ENCODE measurements at places on chromosomes 5 and 9.

DNA sequence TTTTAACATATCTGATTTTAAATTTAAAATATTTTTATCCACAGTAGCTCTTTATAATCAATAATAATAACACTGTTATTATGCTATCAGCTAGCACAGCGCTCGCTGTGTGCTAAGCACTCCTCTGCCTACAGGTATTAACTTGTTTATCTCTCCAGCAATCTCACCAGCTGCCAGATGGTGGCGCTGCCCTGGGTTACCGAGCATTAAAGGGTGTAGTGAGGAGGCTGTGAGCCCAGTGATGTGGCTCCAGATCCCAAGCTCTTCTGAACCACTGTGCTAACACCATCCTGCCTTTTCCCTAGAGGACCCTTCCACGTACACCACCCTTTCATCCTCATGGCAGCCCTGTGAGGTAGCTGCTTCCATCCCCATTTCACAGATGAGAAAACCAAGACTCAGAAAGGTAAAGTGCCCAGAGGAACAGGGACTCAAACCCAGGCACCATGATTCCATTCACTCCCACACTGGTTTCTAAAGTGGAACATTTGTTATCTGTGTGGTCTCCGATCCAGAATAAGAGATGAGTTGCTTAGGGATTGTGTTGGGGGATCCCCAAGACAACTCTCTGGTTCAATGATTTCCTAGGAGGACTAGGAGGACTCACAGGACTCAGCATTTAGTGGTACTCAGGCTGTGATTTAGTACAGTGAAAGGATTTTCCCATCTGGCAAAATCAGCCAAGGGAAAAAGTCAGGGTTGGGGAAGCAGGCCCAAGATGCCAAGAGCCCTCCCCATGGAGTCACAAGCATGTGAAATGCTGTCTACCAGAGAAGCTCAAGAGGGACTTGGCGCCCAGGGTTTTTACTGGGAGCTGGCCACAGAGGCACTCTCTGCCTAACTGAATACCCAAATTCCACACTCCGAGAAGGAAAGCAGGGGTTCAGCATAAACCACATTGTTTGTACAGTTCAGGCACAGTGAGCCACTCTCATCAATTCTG lies 7.0 kb downstream of the IGFBPL1 start:
- peak; percentile 61 for DNase-seq

GRCh38 chr5:140567136-140567818 lies 2.6 kb downstream of the SLC35A4 start:
- no peak for DNase-seq

- DNase-seq: no peak
Observed at GRCh38 chr5:119537704-119538103, 85.4 kb downstream of the HSD17B4 start.

- no peak for DNase-seq
Observed at GRCh38 chr9:117305454-117305853, 109.4 kb downstream of the ASTN2 start.

DNA sequence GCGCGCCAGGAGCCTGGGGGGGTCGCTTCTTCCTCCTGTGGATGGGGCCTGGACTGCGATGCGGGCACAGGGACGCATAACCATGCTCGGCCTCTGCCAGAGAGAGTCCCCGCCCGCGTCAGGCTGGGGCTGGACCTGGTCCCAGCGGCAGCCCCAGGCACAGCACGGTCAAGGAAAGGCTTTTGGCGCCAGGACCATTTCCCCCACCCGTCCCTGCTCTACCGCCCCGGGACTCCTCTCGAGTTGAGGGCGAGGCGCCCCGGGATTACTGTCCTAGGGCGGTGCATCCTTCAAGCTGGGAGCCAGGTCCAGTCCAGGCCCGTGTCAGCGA lies 341 bp downstream of the MXD3 start:
- no peak for DNase-seq

GRCh38 chr5:95761771-95762651 lies 30.9 kb downstream of the RHOBTB3 start:
- DNase-seq: no peak

DNA sequence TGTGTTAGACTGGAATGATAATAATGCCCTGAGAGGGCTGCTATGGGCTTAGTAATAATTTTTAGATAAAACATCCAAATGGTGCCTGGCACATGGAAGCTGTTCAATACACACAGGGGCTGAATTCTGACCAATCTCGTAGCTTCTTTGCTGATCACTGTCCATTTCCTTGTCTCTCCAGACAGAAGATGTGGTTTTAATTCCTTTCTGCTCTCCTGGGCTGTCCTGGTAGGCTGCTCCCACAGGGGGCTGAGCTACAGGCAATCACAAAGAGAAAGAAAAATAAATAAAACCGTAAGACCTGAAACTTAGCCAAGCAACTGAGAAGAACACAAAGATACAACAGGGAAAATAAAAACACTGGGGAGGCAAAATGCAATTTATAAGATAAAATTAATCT lies 136.5 kb downstream of the CDK5RAP2 start:
- no peak for DNase-seq

- no peak for DNase-seq
Observed at GRCh38 chr9:106502930-106503329, 360.0 kb upstream of the ZNF462 start.

- DNase-seq: no peak
Observed at GRCh38 chr5:66608501-66608900, 12.3 kb downstream of the MAST4 start.

DNA sequence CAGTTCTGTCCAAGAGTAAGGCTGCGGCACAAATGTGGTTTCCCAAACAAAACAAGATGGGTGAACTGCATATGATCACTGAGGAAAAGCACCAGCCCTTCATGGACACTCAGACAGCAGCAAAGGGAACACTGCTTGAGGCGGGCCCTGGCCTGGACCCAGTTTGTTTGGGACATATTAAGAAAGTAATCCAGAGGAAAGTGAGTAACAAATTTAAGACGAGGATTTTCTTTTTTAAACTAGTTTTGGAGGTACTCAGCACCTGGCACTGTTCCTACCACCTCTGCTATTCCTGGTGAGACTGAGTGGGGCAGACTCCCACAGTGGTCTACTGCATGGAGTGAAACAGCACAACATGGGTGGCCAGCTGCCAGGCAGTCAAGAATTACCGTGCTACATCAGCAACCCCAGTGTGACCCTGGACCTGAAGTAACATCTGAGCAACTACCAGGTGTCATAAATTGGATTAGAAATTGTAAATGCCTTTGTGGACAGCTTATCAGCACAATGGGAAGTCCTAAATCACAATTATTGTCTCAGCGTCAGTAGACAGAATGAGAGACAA lies 28.5 kb downstream of the P4HA2 start:
- DNase-seq: no peak

All from stimulated activated CD4-positive, alpha-beta T cell treated with anti-CD3 and anti-CD28 coated beads, Interleukin-15, amount 100 ng/mL, for 24 hours (primary cell).